Naive thymus-derived CD4-positive, alpha-beta T cell (primary cell): ENCODE measurements at places on chromosomes 2 and 18. TPM values are rescaled to one million over a fixed set of nuclear protein-coding genes. Genes with fewer than 3 reads are reported as not detected.

DNA sequence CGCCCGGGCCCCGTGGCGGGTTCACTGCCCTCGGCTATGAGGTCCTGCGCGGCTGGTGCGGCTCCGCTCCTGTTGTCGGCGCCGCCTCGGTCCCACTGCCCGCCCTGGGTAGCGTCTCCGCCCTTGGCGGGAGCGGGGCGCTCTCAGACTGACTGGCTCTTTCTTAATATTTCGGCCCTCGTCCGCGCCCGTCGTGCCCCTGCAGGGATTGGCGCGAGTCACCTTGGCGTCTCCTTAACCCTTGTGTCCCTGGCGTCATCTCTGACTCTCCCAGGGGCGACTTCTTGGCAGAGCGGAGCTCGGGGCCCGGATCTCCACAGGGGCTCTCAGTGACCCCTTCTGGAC lies 1.3 kb downstream of the PTMA start:
- H3K27me3 ChIP-seq, result no peaks in the 10 kb centered on the region
- H3K4me1 ChIP-seq, result peaks cover 35% of the 10 kb centered on the region
- peak overlapping the region; percentile 95 for H3K27ac ChIP-seq
- peaks cover 12% of the 10 kb centered on the region for H3K36me3 ChIP-seq
- peak overlapping the region; percentile 90 for H3K4me3 ChIP-seq

DNA sequence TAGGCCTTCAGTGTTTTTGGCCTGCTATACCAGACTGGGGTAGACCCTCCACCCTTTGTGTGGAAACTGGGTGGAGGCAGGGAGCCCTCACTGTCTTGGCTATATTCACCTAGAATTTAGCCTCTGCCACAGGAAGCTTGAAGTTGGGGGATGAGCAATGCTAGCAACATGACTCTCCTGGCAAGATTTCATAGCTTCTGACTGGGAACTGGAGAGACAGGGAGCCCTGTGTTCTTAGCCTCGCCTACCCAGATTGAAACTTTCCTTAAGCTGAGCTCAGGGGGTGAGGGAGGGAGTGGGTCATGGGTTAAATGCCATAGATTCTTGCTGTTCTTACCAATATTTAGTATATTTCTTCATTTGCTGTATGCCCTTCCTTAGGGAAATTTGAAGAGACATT lies 46.8 kb upstream of the FAM98A start:
- H3K4me1 ChIP-seq, result no peaks in the 10 kb centered on the region
- no peak for DNase-seq
- no peaks in the 10 kb centered on the region for H3K36me3 ChIP-seq
- no peak overlapping the region for H3K27ac ChIP-seq
- no peak overlapping the region for H3K4me3 ChIP-seq
- no peaks in the 10 kb centered on the region for H3K27me3 ChIP-seq

- H3K36me3 ChIP-seq, result no peaks in the 10 kb centered on the region
- DNase-seq, result no peak
Observed at GRCh38 chr18:61957801-61958516, 65.2 kb upstream of the RNF152 start.

- no peaks in the 10 kb centered on the region for H3K4me1 ChIP-seq
- DNase-seq, result no peak
Observed at GRCh38 chr2:195967336-195967735, 101.3 kb downstream of the DNAH7 start.

DNA sequence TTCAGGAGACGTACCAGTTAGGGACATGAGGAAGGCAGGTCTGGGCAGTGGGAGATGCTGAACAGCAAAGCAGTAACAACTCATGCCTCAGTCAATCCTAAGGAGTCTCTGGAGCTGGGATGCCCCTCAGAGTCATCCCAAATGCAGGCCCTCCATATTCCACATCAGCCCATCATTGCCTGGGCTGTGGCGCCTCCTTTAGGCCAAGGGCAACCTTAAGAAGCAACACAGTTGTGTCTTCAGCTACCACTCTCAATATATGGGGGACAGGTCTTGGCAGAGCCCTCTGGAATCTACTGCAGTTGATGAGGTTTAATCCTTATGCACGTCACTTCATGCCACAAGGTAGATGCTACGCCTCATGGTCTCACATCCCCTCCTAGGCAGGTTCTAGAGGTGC lies 682.0 kb upstream of the RAB6C start:
- H3K27ac ChIP-seq, result no peak overlapping the region
- H3K36me3 ChIP-seq, result no peaks in the 10 kb centered on the region
- no peaks in the 10 kb centered on the region for H3K4me1 ChIP-seq
- DNase-seq, result no peak
- no peak overlapping the region for H3K4me3 ChIP-seq

DNA sequence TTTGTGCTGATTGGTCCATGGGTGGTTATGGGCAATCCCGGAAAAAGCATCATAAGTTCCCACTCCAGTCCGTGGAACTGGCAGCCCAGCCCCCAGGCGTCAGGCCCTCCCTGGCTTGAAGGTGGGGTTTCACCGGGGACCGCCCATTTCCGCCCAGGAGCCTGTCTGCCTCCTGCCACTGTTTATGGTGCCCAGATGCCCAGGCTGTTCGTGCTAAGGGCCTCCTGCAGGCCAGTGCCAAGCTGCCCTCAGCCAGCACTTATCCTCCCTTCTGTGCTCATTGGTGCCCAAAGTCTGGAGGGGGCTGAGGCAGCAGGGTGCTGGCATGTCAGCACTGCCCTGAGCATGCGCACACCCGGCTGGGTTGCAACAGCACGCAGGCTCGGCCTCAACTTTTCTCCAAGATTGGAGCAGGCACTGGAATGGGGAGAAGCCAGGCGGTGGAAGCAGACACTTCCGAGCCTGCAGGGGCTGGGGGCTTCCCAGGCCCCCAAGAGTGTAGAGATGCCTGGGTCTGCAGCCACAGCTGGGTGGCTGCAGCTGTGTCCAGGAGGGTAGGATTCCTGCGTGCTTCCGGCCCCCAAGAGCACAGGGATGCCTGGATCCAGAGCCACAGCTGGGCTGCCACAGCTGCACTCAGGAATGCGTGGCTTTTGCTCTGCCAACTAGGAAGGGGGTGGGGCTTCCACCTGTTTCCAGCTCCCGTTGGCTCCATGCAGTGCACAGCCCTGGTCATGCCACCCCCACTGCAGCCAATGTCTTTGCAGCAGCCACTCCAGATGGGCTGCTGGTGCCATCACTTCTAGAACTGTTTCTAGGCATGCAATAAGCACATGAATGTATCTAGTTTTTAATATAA lies 74.0 kb downstream of the AGPS start:
- no peak overlapping the region for H3K27ac ChIP-seq
- no peaks in the 10 kb centered on the region for H3K36me3 ChIP-seq
- H3K4me3 ChIP-seq, result no peak overlapping the region

DNA sequence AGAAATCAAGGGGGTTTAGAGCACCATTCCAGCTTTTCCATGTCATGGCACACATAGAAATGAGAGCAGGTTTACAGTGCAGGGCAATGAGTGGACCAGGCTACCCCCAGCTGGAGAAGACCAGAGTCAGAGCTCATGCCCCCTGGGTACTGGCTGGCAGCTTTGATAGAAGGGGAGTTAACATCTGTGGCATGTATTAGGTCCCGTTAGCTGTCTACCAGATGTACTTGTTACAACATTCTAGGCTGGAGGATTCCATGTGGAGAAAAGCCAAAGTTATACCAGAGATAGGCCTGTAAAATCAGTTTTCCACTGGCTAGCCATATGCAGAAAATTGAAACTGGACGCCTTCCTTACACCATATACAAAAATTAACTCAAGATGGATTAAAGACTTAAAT lies 109.2 kb downstream of the CCDC85A start:
- no peak overlapping the region for H3K4me3 ChIP-seq
- DNase-seq, result no peak
- H3K4me1 ChIP-seq, result no peaks in the 10 kb centered on the region
- no peak overlapping the region for H3K27ac ChIP-seq
- H3K36me3 ChIP-seq, result no peaks in the 10 kb centered on the region

GRCh38 chr2:54471221-54471711 lies 15.1 kb downstream of the SPTBN1 start:
- no peaks in the 10 kb centered on the region for H3K4me1 ChIP-seq
- H3K36me3 ChIP-seq, result no peaks in the 10 kb centered on the region
- DNase-seq, result no peak
- no peak overlapping the region for H3K27ac ChIP-seq
- H3K4me3 ChIP-seq, result no peak overlapping the region
- H3K27me3 ChIP-seq, result no peaks in the 10 kb centered on the region

DNA sequence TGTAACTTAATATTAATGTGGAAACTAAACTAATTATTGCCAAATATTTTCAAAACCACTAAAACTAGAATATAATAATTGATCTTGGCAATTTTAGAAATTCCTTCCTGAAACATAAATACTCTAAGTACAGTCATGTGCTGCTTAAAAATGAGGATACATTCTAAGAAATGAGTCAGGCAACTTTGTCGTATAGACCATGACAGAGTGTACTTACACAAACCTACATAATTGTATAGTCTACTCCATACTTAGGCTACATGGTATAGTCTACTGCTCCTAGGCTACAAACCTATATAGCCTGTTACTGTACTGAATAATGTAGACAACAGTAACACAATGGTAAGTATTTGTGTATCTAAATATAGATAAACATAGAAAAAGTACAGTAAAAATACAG lies 27.6 kb downstream of the FEZ2 start:
- no peaks in the 10 kb centered on the region for H3K4me1 ChIP-seq
- no peaks in the 10 kb centered on the region for H3K27me3 ChIP-seq
- no peak for DNase-seq
- no peak overlapping the region for H3K4me3 ChIP-seq
- no peak overlapping the region for H3K27ac ChIP-seq

DNA sequence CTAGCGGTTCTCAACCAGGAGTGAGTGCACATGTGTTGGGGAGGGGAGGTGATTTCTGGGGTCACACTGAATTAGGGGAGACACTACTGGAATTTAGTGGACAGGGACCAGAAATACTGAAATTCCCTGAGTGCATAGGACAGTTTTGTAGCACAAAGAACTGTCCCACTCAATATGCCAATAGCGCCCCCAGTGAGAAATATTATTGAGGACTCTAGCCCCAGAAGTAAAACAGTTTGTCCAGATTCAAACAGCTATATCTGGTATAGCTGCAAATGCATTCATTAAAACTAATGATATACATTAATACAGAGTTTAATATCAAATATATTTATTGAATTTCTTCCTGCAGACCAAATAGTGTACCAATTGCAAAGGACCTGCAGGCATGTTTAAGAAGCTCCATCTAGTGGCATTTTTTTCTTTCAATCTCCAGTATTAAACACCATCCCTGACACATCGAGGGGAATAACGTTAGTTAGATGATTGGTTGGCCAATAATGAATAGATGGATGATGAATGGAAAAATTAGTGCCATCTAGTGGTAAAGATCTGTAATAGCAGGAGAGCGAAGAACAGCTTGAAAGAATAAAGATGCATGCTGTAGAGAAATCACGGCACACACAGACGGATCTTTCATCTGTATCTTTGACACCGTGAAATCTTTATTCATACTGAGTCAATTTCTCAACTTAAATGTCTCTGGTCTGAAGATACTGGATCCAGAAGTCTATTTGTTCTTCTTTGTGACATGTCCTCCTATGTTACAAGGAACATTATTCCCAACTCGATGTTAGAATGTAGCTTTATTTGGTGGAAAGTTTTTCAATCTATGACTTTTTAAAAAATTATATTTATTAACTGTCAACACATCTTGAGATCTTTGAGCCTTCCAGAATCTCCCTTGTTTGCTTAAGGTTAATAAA lies 62.5 kb downstream of the DHRS9 start:
- no peak overlapping the region for H3K4me3 ChIP-seq
- no peak overlapping the region for H3K27ac ChIP-seq
- DNase-seq, result peak; percentile 28
- no peaks in the 10 kb centered on the region for H3K4me1 ChIP-seq
- H3K27me3 ChIP-seq, result no peaks in the 10 kb centered on the region

GRCh38 chr2:111961663-111962062 lies 63.3 kb downstream of the MERTK start:
- H3K36me3 ChIP-seq, result no peaks in the 10 kb centered on the region
- H3K4me3 ChIP-seq, result no peak overlapping the region
- H3K4me1 ChIP-seq, result no peaks in the 10 kb centered on the region
- no peak for DNase-seq
- H3K27ac ChIP-seq, result no peak overlapping the region
- H3K27me3 ChIP-seq, result no peaks in the 10 kb centered on the region

DNA sequence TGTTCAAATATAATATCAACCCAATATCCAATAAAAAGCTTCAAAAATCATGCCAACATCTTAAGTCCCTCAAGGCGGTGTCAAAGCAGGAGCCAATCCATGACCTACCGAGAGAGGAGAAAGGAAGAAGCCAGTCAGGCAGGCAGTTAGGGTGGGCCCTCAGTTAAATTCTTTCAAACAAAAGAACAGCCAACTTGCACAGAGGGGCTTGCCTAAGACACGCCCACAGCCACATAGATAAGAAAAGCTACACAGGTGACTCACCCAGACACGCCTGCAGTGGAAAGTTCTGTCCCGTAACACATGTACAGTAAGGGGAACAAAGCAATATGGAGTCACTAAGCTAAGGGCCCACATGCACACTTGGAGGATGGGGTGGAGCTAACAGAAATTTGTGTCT lies 61.3 kb downstream of the SP110 start:
- H3K4me3 ChIP-seq, result no peak overlapping the region
- no peaks in the 10 kb centered on the region for H3K36me3 ChIP-seq
- no peaks in the 10 kb centered on the region for H3K4me1 ChIP-seq
- no peak for DNase-seq
- H3K27ac ChIP-seq, result no peak overlapping the region

DNA sequence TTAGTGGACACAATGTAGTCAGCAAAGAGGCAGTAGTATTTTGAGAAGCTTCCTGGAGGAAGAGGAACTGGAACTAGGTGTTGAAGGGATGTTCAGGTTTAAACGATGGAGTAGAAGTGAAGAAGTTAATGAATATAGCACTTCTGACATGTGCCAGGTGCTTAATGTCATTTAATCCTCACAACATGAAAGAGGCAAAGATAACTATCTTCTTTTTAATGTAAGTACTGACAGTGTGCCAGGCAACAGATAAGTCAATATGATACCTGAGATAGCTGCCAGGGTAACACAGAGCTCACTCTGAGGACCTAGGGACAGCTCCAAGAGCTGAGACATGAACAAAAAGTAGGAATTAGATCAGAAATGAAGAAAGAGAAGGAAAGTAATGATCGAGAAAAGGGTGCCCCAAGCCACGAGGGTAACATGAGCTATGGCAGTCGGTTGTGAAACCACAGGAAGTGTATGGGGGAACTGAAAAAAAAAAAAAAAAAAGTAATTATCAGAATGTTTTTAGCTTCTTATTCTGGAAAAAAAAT lies 140.7 kb downstream of the RNF144A start:
- H3K4me1 ChIP-seq, result peaks cover 37% of the 10 kb centered on the region
- H3K4me3 ChIP-seq, result peak overlapping the region; percentile 24
- peak overlapping the region; percentile 65 for H3K27ac ChIP-seq
- DNase-seq, result no peak

IL1F10 gene
- not detected for total RNA-seq

ZNF385B gene
- total RNA-seq, result not detected

CPLX4 gene
- not detected for total RNA-seq

ACMSD gene
- not detected in 2 replicates for total RNA-seq

CNDP1 gene
- not detected for total RNA-seq

TUBA4B gene
- not detected in 2 replicates for total RNA-seq

CGREF1 gene
- 0.54 TPM for total RNA-seq

PMAIP1 gene
- total RNA-seq, result 37.5 TPM

KCNF1 gene
- total RNA-seq, result not detected
